ENCODE measurements at places on chromosomes 4 and X.

- peak; percentile 3 for DNase-seq
Observed at GRCh38 chr4:138555584-138555983, 313.4 kb upstream of the SLC7A11 start.

GRCh38 chrX:67545036-67545821, 1.4 kb downstream of the AR start:
- DNase-seq: no peak

DNA sequence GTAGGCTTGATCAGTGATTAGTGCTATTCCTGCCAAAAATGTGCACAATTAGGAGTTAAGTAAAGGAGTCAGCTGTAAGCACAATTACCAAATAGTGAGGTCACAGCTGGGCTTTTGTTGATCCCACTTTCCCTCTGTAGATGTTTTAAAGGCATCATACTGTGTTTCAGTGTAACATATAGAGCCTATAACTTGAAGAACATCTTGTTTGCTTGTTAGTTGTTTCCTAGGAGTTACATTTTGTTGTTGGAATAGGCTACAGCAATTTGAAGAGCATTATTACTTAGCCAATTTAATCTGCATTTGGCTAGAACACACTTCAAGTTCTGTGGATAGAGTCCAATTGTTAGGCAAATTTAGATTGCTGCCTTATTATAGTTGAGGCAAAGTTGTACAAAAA, 210.7 kb upstream of the MAD2L1 start:
- DNase-seq: no peak

DNA sequence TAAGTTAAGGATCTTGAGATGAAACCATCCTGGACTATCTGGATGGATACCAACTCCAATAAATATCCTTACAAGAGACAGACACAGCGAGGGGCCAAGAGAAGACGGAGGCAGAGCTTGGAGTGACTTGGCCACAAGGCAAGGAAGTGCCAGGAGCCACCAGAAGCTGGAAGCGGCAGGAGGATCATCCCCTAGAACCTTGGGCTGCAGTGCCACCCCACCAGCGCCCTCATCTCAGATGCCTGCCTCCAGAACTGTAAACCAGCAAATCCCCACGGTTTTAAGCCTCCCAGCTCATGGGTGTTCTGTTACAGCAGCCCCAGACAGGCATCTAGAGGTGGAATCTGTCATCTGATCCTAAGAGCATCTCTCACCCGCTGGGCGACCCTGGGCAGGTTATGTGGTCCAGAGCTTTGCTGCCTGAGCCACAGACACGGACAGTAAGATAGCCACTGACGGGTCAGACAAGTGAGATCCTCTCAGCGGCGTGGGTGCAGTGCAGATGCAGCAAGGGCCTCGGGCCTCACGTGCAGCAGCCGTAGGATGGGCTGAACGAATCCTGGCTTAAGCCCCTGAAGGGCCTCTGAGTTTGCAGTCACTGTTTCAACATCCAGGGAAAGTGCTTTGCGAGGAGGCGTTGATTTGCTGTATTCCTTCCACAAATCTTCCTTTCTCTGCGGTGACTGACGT, 25.1 kb upstream of the MXD4 start:
- no peak for DNase-seq

DNA sequence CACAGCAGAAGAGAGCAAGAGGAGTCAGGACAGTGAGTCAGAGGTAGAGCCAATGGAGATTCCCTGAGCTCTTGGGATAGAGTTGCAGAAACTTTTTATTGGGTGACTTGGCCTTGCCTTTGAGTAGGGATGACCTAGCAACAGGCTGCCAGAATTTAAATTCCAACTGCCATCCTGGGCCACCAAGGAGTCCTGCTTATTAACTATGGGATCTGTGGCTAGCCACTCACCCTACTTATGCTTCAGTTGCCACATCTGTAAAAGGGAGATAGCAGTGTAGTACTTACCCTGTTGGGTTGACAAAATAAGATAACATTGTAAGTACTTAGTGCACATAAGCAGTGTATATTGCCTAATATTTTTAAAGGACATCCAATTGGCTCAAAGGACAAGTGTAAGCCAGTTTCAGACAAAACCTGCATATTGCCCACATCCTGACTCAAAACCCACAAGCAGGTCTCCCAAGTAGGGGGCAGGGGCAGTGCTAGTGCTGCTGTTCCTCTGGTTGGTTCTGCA, 43.5 kb upstream of the TMEM164 start:
- DNase-seq: no peak

DNA sequence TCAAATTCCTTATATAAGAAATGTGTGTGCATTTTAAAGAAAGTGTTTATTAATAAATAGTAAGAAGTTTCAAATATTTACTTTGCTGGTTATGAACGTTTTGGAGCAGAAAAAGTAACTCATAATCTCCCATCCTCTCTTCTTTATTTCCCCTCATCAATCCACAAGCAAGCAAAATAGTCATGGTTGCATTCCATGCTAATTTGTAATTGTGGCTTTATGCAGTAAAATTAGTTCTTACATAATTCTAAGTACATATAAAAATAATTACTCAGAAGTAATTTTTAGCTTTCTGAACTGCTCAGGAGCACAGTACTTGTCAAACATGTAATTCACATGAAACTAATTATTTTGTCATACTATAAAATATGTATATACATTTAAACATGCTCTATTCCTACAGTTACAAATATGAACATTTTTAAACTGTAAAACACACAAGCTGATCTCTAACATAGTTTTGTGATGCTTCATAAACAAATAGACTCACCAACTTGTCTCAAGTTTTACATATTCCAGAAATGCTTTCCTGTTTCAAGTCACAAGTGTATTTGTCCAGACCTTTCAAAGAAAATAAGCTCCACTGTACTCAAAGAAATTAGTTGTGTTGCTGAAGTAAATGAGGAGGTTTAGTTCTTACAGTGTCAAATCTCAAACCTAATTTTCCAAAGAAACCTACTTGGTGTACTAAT, 218.9 kb downstream of the PABPC4L start:
- DNase-seq: no peak

- DNase-seq: no peak
Observed at GRCh38 chr4:1500231-1500965, 94.2 kb upstream of the NKX1-1 start.

- no peak for DNase-seq
Observed at GRCh38 chr4:158313566-158313965, 103.3 kb downstream of the TMEM144 start.

DNA sequence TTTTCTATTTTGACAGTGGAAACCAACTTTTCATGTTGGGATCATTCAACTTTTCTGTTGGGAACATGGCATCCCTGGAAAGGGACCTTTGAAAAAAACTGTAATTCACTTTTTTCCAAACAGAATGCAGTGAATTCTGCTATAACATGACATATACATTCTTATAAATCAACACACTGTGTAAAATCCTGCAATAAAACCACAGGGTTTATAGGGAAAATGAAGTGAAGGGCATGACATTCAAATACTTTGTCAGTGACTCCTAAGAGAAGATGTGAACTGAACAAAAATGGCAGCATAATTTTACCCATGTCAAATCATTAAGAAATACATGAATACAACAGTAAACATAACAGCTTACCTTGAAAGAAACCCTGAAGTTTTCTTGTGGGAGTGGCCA, 264.5 kb upstream of the ANKRD50 start:
- no peak for DNase-seq

GRCh38 chrX:86914569-86914968, 603.0 kb upstream of the KLHL4 start:
- no peak for DNase-seq
